ENCODE measurements at places on chromosomes 12 and 14. TPM values are rescaled to one million over a fixed set of nuclear protein-coding genes. Genes with fewer than 3 reads are reported as not detected.

Gene HOXC9
- not detected for total RNA-seq

Gene ERBB3
- total RNA-seq, result 2.9 TPM

Gene CCDC197
- 0.74 TPM for total RNA-seq

Gene SRRM4
- 0.42 TPM for total RNA-seq

Gene TSHR
- total RNA-seq, result not detected

Gene HOXC12
- total RNA-seq, result not detected

Gene RNU4-1
- total RNA-seq, result 1,438 TPM

Gene TAS2R20
- 0.42 TPM for total RNA-seq

Gene MYO1H
- 0.52 TPM for total RNA-seq

Gene TSPAN11
- total RNA-seq, result 2.6 TPM

Gene NRL
- total RNA-seq, result 0.77 TPM

Gene LMO3
- 2.6 TPM for total RNA-seq

Gene HSP90AA1
- 467 TPM for total RNA-seq

Data from left ventricle myocardium superior (tissue), 1 donor.